ENCODE measurements at places on chromosomes 12 and 14.

GRCh38 chr14:92690171-92691011 is 58.0 kb downstream of the LGMN start:
- H3K36me3 ChIP-seq = peaks cover 15% of the 10 kb centered on the region
- peaks cover 27% of the 10 kb centered on the region for H3K4me1 ChIP-seq
- no peaks in the 10 kb centered on the region for H3K27me3 ChIP-seq
- no peak overlapping the region for H3K27ac ChIP-seq
- H3K4me3 ChIP-seq = no peak overlapping the region

DNA sequence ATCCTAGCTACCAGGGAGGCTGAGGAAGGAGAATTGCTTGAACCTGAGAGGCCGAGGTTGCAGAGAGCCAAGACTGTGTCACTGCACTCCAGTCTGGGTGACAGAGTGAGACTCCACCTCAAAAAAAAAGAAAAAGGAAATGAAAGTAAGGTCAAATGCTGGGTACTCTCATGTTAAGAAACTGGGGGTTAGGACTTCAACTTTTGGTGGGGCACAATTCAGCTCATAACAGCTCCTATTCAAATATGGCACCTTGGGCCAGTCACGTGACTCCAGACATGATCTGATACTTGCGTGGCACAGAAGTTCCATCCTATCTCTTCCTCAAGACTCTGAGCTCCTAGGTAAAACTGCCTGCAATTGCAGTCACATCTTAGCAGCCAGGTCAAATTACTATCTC is 142.7 kb downstream of the EGLN3 start:
- H3K36me3 ChIP-seq = no peaks in the 10 kb centered on the region
- H3K27ac ChIP-seq = no peak overlapping the region
- no peak overlapping the region for H3K4me3 ChIP-seq
- no peaks in the 10 kb centered on the region for H3K27me3 ChIP-seq
- H3K4me1 ChIP-seq = no peaks in the 10 kb centered on the region

DNA sequence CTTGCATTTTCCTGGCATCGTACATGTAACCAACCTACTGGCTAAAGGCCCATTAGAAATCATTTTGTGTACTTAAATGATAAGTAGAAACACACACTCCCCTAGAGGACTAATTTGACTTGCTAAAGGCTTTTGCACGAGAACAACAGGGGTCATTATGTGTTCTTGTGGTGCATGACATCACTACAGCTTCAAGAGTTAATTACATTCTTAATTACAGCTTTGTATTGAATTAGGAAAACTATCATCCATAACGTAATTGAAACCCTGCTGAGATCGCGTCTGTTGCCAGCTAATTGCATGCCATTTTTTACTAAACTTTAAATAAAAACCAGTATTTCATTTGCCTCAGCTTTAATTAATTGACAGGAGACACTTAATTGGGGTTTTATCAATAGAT is 51.4 kb downstream of the TMEM132C start:
- no peaks in the 10 kb centered on the region for H3K36me3 ChIP-seq
- no peak for DNase-seq

DNA sequence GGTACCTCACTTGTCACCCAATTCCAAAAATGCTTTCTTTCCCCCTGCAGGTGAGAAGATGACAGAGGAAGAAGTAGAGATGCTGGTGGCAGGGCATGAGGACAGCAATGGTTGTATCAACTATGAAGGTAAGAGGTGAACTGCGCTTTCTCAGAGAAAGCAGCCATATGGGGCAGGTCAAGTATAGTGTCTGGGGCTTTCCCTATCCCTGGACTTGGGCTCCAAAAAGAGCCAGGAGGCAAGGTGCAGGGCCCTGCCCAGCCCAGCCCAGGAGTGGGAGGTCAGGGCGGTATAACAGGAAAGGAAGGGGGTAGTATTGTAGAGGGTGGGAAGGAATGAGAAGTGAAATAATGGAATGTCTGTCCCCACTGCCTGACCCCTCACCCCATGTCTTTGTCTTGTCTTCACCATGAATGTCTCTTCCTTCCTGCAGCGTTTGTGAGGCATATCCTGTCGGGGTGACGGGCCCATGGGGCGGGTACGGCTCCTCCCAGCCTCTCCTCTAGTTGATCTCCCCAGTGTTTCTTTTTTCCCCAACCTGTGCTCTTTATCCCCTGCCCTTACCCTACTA is 2.1 kb downstream of the MYL6 start:
- peak overlapping the region; percentile 94 for H3K27ac ChIP-seq
- H3K36me3 ChIP-seq = peaks cover 54% of the 10 kb centered on the region
- H3K4me3 ChIP-seq = peak overlapping the region; percentile 94

DNA sequence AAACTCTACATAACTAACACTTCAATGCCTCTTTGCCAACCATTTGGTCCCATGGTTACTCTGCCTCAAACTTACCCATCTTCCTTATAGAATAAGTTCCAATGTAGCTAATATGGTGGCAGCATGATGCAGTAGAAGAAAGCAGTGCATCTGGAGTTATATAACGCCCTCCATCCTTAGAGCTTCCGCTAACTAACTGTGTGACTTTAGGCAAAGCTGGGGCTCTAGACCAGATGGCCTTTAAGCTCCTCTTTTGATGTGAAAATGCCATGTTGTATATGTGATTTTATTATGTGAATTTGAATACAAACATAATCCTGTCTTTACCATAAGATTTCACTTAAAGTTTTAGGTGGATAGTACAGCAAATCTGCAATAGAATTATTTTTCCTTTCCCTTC is 6.1 kb downstream of the ABCD2 start:
- H3K27ac ChIP-seq = no peak overlapping the region
- H3K36me3 ChIP-seq = peaks cover 6% of the 10 kb centered on the region
- H3K27me3 ChIP-seq = no peaks in the 10 kb centered on the region
- peak overlapping the region; percentile 55 for H3K4me3 ChIP-seq

- DNase-seq = no peak
- peaks cover 67% of the 10 kb centered on the region for H3K27me3 ChIP-seq
- no peaks in the 10 kb centered on the region for H3K4me1 ChIP-seq
Observed at GRCh38 chr14:61150851-61151250, 130.3 kb downstream of the TMEM30B start.

DNA sequence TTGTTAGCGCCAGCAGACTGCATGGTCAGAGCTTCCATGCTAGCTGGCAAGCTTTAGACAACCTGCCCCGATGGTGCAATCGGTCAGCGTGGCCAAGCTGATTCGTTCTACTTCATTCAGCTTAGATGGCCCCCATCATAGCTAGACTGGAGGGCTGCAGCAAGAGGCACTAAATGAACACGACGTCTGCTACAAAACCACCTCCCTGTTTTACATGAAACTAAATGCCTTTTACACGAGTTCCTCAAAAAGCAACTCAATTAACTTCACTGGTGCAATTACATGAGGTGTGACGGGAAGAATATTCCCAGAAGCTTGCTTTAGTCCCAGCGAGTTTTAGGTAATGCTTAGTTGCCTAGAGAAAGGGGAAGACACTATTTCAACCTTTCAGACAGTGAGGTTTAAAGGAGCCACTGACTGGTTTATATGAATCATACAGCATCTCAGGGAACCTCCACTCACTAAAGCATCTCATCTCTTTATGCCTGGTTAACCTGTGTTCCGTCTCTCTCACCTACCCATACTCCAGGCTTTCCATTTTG is 8.4 kb downstream of the NIN start:
- H3K27ac ChIP-seq = peak overlapping the region; percentile 93
- peaks cover 25% of the 10 kb centered on the region for H3K36me3 ChIP-seq
- DNase-seq = no peak
- H3K4me1 ChIP-seq = peaks cover 88% of the 10 kb centered on the region
- H3K27me3 ChIP-seq = no peaks in the 10 kb centered on the region
- peak overlapping the region; percentile 74 for H3K4me3 ChIP-seq

- no peaks in the 10 kb centered on the region for H3K4me1 ChIP-seq
- no peak for DNase-seq
- no peak overlapping the region for H3K27ac ChIP-seq
- H3K36me3 ChIP-seq = no peaks in the 10 kb centered on the region
- no peak overlapping the region for H3K4me3 ChIP-seq
Observed at GRCh38 chr12:41663598-41664265, 475.6 kb downstream of the PDZRN4 start.

GRCh38 chr12:122886851-122887818 is 8.8 kb downstream of the VPS37B start:
- peak overlapping the region; percentile 69 for H3K4me3 ChIP-seq
- H3K27ac ChIP-seq = peak overlapping the region; percentile 72

GRCh38 chr12:4289998-4290790 is 16.6 kb downstream of the CCND2 start:
- H3K27ac ChIP-seq = peak overlapping the region; percentile 91
- H3K4me3 ChIP-seq = peak overlapping the region; percentile 19
- DNase-seq = no peak
- H3K4me1 ChIP-seq = peaks cover 97% of the 10 kb centered on the region
- H3K36me3 ChIP-seq = peaks cover 75% of the 10 kb centered on the region
- no peaks in the 10 kb centered on the region for H3K27me3 ChIP-seq

GRCh38 chr14:69048456-69048855 is 69.4 kb upstream of the ACTN1 start:
- no peak overlapping the region for H3K27ac ChIP-seq
- H3K4me3 ChIP-seq = no peak overlapping the region
- peaks cover 9% of the 10 kb centered on the region for H3K36me3 ChIP-seq
- no peak for DNase-seq
- H3K4me1 ChIP-seq = peaks cover 15% of the 10 kb centered on the region

- no peaks in the 10 kb centered on the region for H3K36me3 ChIP-seq
- H3K27ac ChIP-seq = no peak overlapping the region
- no peak for DNase-seq
- no peaks in the 10 kb centered on the region for H3K4me1 ChIP-seq
Observed at GRCh38 chr12:88955531-88955930, 375.3 kb upstream of the KITLG start.

DNA sequence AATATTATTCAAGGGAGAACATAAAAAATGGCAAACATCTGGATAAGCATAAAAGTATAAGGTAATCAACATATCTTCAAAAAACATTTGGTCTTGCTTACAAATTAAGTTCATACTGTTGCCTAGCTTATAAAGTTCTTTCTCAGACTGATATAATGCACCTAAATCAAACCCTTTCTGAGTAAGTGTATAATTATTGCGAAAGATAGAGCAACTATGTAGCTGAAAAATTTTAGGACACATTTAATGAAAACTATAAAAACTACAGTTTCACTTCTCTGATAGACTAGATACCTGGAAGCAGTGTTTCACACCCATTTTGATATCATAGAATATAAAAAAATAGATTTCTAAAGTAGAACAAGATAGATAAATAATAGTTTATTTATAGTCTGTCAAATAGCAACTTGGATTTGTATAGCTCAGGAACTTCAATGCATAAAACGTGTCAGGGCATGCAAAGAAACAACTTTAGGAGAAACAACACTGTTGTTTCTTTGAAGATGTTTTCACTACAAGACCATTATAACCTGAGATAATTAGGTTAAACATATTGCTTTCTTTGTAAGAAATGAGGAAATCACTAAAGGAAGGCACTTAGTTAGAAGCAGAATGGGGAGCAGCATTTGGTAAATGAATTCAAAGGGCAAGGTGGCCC is 7.6 kb downstream of the CLECL1 start:
- no peaks in the 10 kb centered on the region for H3K4me1 ChIP-seq
- H3K27me3 ChIP-seq = no peaks in the 10 kb centered on the region
- DNase-seq = no peak
- no peak overlapping the region for H3K4me3 ChIP-seq
- H3K27ac ChIP-seq = no peak overlapping the region

GRCh38 chr14:77037938-77038568 is 9.5 kb upstream of the IRF2BPL start:
- H3K4me1 ChIP-seq = peaks cover 73% of the 10 kb centered on the region
- peaks cover 18% of the 10 kb centered on the region for H3K36me3 ChIP-seq

- H3K4me3 ChIP-seq = no peak overlapping the region
- H3K27ac ChIP-seq = no peak overlapping the region
- DNase-seq = no peak
- no peaks in the 10 kb centered on the region for H3K4me1 ChIP-seq
Observed at GRCh38 chr14:95419569-95419968, 96.9 kb downstream of the SYNE3 start.

DNA sequence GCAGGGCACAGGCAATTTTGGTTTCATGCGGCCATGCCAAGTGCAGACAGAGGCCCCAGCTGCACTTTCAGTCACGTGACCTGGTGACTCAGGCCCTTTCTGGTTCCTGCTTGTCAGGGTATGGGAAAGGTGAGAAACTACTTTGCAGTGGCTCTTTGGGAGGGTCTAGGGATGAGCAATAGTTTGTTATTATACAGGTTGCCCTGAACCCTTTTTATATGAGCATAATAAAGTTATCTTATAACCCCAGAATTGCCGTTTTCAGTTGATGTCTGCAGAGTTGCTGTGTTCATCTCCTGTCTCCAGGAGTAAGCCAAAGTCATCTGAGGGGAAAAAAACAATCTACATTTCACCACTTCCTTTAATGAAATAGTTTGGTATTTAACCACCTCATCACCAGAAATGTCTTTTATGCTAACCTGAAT is 30.9 kb upstream of the EMP1 start:
- no peak overlapping the region for H3K27ac ChIP-seq
- peaks cover 25% of the 10 kb centered on the region for H3K27me3 ChIP-seq
- peaks cover 2% of the 10 kb centered on the region for H3K36me3 ChIP-seq
- DNase-seq = no peak

- no peak for DNase-seq
- H3K4me3 ChIP-seq = no peak overlapping the region
- no peaks in the 10 kb centered on the region for H3K36me3 ChIP-seq
- H3K27me3 ChIP-seq = no peaks in the 10 kb centered on the region
- no peaks in the 10 kb centered on the region for H3K4me1 ChIP-seq
Observed at GRCh38 chr12:130018614-130019013, 114.8 kb upstream of the TMEM132D start.

DNA sequence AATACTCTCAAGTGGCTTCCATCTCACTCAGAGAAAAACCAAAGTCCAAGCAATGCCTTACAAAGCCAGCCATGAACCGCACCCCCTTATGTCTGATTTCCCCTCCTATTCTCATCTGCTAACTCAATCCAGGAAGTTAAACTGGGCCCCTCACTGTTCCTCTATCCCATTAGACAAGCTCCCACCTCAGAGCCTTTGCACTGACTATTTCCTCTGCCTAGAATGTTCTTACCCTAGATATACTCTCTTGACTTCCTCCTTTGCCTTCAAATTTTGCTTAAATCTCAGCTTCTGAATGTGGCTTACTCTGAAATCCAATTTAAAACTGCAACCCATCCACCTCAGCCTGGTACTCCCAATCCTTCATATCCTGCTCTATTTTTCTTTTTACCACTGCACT is 257.0 kb upstream of the USP15 start:
- H3K27me3 ChIP-seq = no peaks in the 10 kb centered on the region
- H3K36me3 ChIP-seq = no peaks in the 10 kb centered on the region
- H3K4me3 ChIP-seq = no peak overlapping the region
- no peak overlapping the region for H3K27ac ChIP-seq

DNA sequence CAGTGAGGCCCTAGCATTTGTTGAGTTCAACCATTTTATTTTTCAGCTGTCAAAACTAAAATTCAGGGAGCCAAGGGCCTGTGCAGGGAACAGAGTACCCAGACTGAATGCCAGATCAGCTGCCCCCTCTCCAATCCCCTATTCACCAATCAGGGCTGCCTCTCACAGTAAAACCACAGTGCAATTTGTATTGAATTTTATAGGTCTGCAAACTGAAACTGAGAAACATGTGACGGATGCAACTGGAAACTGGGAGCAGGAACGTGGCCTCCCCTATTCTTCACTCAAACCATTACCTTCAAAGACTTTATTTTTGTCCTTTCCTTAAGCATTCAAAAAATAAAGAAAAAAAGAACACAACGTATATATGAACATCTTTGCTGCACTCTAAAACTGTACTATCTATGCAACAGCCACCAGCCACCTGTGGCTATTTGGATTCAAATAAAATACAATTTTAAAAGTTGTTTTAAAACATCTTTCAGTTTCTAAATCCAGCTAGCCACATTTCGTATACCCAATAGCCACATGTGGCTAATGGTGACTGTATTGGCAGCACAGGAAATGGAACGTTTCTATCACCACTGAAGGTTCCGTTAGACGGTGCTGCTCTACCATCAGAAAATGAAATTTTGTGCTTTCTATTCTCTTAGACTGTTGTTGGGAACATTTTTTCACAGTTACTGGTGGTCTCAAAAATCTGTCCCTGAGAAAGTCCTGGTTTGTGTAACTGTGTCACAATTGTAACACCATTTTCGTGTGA is 371.3 kb upstream of the FAR2 start:
- peak overlapping the region; percentile 40 for H3K4me3 ChIP-seq
- DNase-seq = no peak
- H3K4me1 ChIP-seq = no peaks in the 10 kb centered on the region
